ENCODE measurements at places on chromosomes 1 and 21. TPM values are rescaled to one million over a fixed set of nuclear protein-coding genes. Genes with fewer than 3 reads are reported as not detected.

The COL8A2 gene
- total RNA-seq, result 0.99 TPM

DNA sequence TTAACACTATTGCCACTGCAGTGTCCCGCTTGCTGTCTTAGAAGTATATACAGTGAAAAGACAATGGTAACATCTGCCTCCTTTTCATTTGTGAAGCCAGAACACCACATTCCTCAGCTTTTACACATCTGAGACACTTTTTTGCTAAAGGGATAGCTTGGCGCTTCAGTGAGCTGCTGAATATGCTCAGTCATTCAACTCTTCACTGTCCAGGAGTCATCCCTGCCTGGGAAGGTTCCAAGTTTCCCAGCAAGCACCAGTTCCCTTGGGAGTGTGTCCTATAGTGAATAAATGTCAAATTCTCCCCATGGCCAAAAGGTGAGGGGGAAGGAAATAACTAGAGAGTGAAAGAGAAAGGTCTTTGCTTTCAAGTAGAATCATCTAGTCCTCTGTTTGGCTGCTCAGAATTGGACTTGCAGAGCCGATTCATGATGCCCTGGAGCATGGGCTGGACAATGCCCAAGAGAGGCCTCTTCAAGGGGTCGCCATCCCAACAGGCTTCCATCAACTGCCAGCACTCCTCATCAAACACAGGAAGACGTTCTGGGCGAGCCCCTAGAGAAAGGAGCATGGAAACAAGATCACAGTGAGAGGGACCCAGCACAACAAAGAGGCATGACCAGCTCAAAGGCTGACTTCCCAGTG is 25.5 kb upstream of the RBBP5 start:
- DNase-seq, result peak; percentile 81

The PLPP3 gene
- total RNA-seq, result 25.7 TPM

The TMEM52 gene
- total RNA-seq, result not detected

DNA sequence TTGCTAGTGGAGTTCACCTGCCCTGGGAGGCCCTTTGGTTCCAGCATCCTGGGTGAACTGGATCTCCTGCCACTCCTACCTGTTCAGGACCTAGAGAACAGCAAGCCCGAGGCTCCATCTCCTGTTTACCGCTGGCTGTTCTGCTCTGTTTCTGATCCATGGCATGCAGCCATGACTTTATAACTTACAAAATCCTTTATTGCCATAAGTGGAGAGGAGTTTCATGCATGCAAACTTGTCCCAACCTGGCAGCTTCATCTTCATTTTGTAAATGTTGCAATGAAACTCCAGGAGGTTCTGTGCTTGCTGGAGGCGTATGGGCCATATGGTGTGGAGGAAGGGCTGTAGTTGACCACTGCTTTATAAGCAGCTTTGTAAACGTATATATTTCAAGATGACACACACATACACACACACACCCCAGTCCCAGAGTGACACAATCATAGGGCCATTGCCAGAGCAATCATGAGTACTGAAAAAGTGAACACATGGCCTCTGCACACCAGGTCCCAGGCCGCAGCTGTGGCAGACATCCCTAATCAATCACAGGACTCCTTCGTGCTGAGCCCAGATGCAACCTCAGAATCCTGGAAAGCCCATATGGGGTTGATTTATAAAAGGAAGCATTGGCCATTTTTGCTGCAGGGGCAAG is 69.0 kb downstream of the UBIAD1 start:
- no peak for DNase-seq

- DNase-seq, result no peak
These were observed 97.4 kb downstream of the GIPC2 start for GRCh38 chr1:78143152-78143551.

All from MG63 (cell line).